Activated naive CD4-positive, alpha-beta T cell treated with anti-CD3 and anti-CD28 coated beads for 36 hours (primary cell): ENCODE measurements at places on chromosomes 11 and 22. TPM values are rescaled to one million over a fixed set of nuclear protein-coding genes. Genes with fewer than 3 reads are reported as not detected.

- H3K36me3 ChIP-seq = no peaks in the 10 kb centered on the region
- no peak overlapping the region for H3K4me3 ChIP-seq
- DNase-seq = no peak
- no peaks in the 10 kb centered on the region for H3K27me3 ChIP-seq
- H3K4me1 ChIP-seq = no peaks in the 10 kb centered on the region
These were observed 861.3 kb downstream of the TBC1D22A start for GRCh38 chr22:47623763-47624148.

DNA sequence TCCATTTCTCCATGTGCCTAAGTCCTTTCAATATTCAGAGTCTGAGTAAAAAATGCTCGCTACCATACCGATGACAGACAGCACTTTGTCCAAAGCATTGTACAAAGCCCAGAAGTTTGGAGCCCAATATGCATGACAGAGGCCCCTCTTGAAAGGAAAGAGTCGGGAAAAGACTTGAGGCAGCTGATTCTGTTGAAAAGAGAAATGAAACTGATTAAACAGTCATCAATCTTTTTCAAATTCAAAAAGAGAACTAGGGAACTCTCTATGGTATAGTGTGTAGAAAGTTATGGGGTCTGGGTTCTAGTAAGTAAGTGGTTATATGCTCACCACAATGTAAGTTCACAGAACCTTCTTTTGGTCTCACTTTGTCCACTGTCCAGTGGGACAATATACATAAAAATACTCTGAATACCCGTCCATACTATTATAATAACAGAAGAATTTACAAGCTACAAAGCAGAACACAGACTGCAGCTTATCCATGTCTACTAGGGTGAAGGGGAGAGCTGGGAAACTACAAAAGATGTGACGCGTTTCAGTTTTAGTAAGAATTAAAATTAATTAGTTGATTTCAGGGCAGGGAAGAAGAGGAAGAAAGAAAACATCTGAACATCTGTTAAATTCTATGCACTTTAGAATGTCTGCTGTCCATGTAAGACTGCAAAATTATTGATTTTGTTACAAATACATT, 26.7 kb downstream of the ALG8 start:
- H3K27ac ChIP-seq = no peak overlapping the region
- no peak for DNase-seq
- H3K27me3 ChIP-seq = no peaks in the 10 kb centered on the region

- DNase-seq = peak; percentile 75
- H3K27ac ChIP-seq = no peak overlapping the region
- H3K4me1 ChIP-seq = peaks cover 2% of the 10 kb centered on the region
- H3K4me3 ChIP-seq = no peak overlapping the region
- H3K27me3 ChIP-seq = no peaks in the 10 kb centered on the region
These were observed 20.2 kb downstream of the FADS3 start for GRCh38 chr11:61871158-61871597.

DNA sequence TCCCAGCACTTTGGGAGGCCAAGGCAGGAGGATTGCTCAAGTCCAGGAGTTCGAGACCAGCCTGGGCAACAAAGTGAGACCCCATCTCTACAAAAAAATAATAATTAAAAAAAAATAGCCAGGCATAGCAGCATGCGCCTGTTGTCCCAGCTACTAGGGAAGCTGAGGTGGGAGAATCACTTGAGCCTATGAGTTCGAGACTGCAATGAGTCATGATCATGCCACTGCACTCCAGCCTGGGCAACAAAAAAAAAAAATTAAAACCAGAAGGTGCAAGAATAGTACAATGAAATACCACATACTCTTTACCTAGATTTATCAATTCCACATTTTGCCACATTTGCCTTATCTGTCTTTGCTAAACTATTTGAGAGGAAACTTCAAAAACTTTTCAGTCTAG, 8.2 kb downstream of the DPF2 start:
- no peak overlapping the region for H3K4me3 ChIP-seq
- DNase-seq = no peak
- no peak overlapping the region for H3K27ac ChIP-seq
- no peaks in the 10 kb centered on the region for H3K27me3 ChIP-seq
- H3K36me3 ChIP-seq = peaks cover 22% of the 10 kb centered on the region
- peaks cover 19% of the 10 kb centered on the region for H3K4me1 ChIP-seq

GRCh38 chr11:66071381-66071801, 1.3 kb downstream of the PACS1 start:
- DNase-seq = peak; percentile 57
- peak overlapping the region; percentile 95 for H3K27ac ChIP-seq
- H3K27me3 ChIP-seq = no peaks in the 10 kb centered on the region
- H3K4me1 ChIP-seq = peaks cover 64% of the 10 kb centered on the region

DNA sequence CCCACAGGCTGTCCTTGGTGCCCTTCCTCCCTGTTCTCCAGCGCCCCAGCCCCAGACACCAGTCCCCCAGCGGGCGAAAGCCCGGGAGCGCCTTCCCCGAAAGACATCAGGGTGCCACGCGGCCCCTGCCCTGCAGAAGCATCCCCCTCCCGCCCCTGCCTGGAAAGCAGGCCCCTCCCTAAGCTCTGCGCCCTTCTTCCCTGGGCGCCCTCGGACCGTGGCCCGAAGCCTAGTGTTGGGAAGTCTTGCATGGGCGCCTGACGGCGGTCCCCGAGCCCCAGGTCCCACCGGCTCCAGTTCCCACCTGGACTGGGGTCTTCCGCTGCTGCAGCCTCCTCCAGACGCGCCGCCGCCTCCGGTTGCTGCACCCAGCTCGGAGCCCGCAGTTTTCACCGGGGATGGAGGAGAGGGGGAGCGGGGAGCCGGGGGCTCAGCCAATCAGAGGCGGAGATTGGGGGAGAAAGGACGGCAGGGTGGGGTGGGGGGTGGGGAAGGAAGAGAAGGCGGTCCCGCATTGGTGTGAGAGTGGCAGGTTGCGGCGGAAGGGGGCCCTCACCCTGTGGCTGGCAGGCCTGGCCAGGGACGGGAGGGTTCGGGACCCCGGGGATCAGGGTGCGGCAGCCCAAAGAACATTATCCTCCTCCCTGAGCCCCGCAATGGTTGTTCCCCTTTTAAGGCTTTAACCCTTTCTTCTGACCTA, at the start of gene THY1:
THY1 (minus strand) TSS at position 364 of the 700 bp plus-strand sequence. CDS start 2,267 bp downstream, outside the sequence.
- H3K4me3 ChIP-seq = peak within 1 kb of the TSS; percentile 44
- no peaks in the 10 kb centered on the region for H3K36me3 ChIP-seq
- H3K4me1 ChIP-seq = peaks cover 13% of the 10 kb centered on the region
- no peak for DNase-seq

DNA sequence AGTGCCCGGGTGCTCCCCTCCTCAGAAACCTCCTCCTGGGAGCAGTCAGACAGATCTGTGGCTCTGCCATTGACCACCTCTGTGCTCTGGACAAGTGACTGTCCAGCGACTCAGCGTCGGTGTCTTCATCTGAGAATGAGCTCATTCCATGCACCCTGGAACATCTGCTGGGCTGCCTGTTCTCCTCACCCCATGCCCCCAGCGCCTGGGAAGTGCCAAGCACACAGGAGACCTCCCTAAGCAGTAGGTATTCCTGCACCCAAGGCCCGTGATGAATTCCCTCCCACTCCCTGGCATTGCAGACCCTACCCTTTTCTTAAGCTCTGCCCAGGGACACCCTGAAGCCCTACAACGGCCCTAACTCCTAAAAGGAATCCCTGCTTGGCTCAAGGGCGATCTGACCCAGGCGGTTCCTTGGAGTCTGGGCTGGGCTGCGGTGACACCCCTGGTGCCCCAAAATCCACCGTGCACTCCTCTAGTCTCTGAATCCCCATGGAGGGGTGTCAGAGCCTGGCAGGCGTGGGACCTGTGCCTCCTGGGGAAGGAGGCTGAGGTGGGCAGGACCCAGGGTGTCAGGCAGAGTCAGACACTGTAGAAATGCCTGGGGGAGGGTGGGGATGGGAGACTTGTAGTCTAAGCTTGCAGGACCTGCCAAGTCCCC, 92.0 kb downstream of the CEP164 start:
- H3K4me3 ChIP-seq = no peak overlapping the region
- DNase-seq = no peak
- H3K36me3 ChIP-seq = no peaks in the 10 kb centered on the region
- H3K27ac ChIP-seq = no peak overlapping the region
- H3K4me1 ChIP-seq = no peaks in the 10 kb centered on the region
- no peaks in the 10 kb centered on the region for H3K27me3 ChIP-seq

- no peak overlapping the region for H3K4me3 ChIP-seq
- H3K27ac ChIP-seq = no peak overlapping the region
- no peaks in the 10 kb centered on the region for H3K36me3 ChIP-seq
- DNase-seq = no peak
These were observed 147.1 kb downstream of the CADM1 start for GRCh38 chr11:115357066-115357465.

DNA sequence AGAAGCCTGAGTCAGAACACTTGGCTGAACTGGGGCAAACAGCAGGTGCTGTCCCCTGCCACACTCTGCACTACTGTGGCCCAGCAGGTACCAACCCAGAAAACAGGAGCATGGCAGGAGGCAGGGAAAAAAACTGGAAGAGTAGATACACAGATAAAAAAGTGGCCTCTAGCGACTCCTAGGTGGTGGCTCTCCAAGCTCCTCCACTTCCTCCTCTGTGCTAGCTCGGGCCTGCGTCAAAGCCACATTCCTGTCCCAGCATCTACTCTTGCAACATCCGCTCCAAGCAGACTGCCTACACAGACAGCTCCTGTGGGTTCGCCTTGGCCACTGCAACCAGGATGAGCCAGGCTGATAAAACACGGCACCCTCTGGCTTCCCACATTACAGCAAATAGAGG, 6.9 kb downstream of the OR8B12 start:
- no peak overlapping the region for H3K27ac ChIP-seq
- H3K27me3 ChIP-seq = peaks cover 23% of the 10 kb centered on the region
- no peaks in the 10 kb centered on the region for H3K36me3 ChIP-seq
- DNase-seq = no peak
- H3K4me3 ChIP-seq = no peak overlapping the region
- H3K4me1 ChIP-seq = no peaks in the 10 kb centered on the region

Gene RIMBP3B
- total RNA-seq = not detected

Gene UBQLNL
- 0.15 TPM for total RNA-seq

DNA sequence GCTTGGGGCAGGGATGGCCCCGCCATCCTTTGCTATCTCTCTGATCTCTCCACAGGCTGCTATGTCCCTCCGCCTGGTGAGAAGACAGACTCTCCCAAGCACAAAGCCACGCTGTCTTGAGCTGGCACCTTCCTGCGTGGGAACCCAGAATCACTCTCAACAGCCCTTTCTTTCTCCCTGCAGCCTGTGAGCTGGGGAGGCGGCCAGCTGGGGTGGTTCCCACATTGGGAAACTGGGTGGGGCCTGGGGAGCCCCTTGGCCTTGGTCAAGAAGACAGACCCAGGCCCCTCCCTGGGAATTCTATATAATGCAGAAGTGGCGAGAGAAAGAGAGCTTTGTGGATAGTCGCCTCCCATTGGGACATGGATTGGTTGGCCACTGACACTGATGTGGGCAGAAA, 129.0 kb upstream of the TIMP3 start:
- H3K27me3 ChIP-seq = no peaks in the 10 kb centered on the region
- no peak overlapping the region for H3K27ac ChIP-seq
- H3K4me3 ChIP-seq = no peak overlapping the region
- no peak for DNase-seq

Gene OOSP1
- total RNA-seq = not detected

Gene OR6T1
- not detected for total RNA-seq

Gene C11orf87
- not detected for total RNA-seq

DNA sequence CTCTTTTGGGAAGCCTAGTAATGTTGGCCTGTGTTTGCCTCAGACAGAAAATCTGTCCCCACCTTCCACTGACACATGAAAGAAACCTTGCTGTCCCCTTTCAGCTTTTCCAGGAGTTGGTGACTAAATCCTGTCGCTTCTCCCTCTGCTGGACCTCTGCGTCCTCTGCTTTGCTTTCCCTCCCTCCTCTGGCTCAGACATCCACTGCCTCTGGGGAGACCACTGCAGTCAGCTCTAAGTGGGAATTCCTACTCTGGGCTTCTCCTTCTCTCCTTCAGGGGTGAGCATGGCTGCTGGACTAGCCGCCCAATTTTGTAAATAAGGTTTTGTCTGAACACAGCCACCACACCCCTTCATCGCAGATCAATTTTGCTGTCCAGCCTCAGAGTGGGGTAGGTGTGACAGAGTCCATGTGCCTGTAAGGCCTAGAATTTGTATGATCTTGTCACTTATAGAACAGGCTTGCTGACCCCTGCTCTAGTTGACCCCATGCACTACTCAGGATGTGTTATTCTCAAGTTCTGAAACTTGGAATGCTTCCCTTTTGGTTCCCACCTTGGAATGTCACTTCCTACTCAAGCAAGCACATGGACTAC, 23.0 kb downstream of the LRRC74B start:
- H3K4me3 ChIP-seq = no peak overlapping the region
- peaks cover 4% of the 10 kb centered on the region for H3K4me1 ChIP-seq
- DNase-seq = no peak
- no peak overlapping the region for H3K27ac ChIP-seq
- H3K36me3 ChIP-seq = no peaks in the 10 kb centered on the region

Gene UBQLN3
- total RNA-seq = not detected

GRCh38 chr22:45997077-45997776, 20.3 kb upstream of the WNT7B start:
- H3K4me3 ChIP-seq = no peak overlapping the region
- H3K4me1 ChIP-seq = no peaks in the 10 kb centered on the region
- DNase-seq = no peak
- H3K36me3 ChIP-seq = no peaks in the 10 kb centered on the region
- no peaks in the 10 kb centered on the region for H3K27me3 ChIP-seq

- H3K27ac ChIP-seq = no peak overlapping the region
- no peaks in the 10 kb centered on the region for H3K36me3 ChIP-seq
- H3K4me1 ChIP-seq = peaks cover 19% of the 10 kb centered on the region
- DNase-seq = peak; percentile 47
- H3K27me3 ChIP-seq = peaks cover 30% of the 10 kb centered on the region
These were observed 57.8 kb downstream of the ENDOD1 start for GRCh38 chr11:95147364-95147905.

Gene ANO9
- total RNA-seq = 28.9 TPM

DNA sequence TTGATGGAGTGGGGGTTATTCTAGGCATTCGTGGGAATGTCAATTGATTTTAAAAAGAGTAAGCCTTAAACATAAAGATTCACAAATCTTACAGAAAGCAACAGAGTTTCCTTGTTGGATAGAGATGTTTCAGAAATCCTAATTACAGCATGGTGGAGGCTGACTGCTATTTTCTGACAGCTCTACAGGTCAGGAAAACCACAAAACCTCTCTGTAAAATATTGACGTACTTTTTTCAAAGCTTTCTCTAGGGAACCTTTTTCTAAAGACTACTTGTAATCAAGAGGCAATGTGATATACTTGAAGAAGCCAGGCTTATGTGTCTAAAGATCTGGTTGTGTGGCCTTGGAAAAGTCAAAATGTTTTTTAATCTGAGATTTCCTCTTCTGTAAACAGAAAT, 9.1 kb upstream of the OR8B8 start:
- H3K27ac ChIP-seq = no peak overlapping the region
- no peaks in the 10 kb centered on the region for H3K36me3 ChIP-seq
- no peaks in the 10 kb centered on the region for H3K4me1 ChIP-seq
- H3K27me3 ChIP-seq = peaks cover 6% of the 10 kb centered on the region
- DNase-seq = no peak
- H3K4me3 ChIP-seq = no peak overlapping the region
